ENCODE measurements at places on chromosomes 2 and 18.
A peak's percentile ranks its signal among the peaks of the same experiment; 100 is the strongest.

GRCh38 chr2:97999536-97999935 is 3.8 kb upstream of the TMEM131 start:
- no peak for DNase-seq

- no peak for DNase-seq
Observed at GRCh38 chr2:231278868-231279267, 80.4 kb downstream of the ARMC9 start.

- DNase-seq, result no peak
Observed at GRCh38 chr2:14517731-14518130, 114.8 kb upstream of the LRATD1 start.

GRCh38 chr18:3879114-3879835 is 429.3 kb downstream of the TGIF1 start:
- DNase-seq, result no peak

- DNase-seq, result no peak
Observed at GRCh38 chr2:85481818-85482777, 56.9 kb upstream of the MAT2A start.

- no peak for DNase-seq
Observed at GRCh38 chr18:63224630-63225029, 94.9 kb downstream of the BCL2 start.

GRCh38 chr2:239666053-239666854 is 265.4 kb upstream of the HDAC4 start:
- no peak for DNase-seq

GRCh38 chr18:62897153-62897552 is 181.8 kb downstream of the PHLPP1 start:
- DNase-seq, result no peak

GRCh38 chr18:36283448-36283847 is 14.1 kb upstream of the FHOD3 start:
- DNase-seq, result no peak

- peak; percentile 63 for DNase-seq
Observed at GRCh38 chr18:59861963-59862819, 37.6 kb upstream of the PMAIP1 start.

GRCh38 chr2:241986836-241987641 is 117.5 kb downstream of the RTP5 start:
- no peak for DNase-seq

DNA sequence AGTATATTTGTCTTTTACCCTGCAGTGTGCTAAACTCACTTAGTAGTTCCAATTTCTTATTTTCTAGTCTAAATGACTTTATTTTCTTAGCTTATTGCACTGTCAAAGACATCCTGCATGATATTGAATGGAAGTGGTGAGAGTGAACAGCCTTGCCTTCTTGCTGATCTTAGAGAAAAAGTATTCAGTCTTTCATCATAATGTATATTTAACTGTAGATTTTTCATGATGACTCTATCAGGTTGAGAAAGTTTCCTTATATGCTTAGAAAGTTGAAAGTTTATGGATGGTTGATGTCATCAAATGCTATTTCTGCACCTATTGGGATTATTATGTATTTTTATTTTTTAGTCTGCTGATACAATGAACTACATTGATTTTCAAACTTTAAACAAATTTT is 21.3 kb upstream of the COL3A1 start:
- no peak for DNase-seq

GRCh38 chr2:69026026-69026425 is 13.0 kb downstream of the ANTXR1 start:
- peak; percentile 69 for DNase-seq

- DNase-seq, result no peak
Observed at GRCh38 chr18:23570912-23571504, 15.3 kb downstream of the NPC1 start.

GRCh38 chr2:9156483-9156882 is 50.1 kb upstream of the ASAP2 start:
- no peak for DNase-seq

DNA sequence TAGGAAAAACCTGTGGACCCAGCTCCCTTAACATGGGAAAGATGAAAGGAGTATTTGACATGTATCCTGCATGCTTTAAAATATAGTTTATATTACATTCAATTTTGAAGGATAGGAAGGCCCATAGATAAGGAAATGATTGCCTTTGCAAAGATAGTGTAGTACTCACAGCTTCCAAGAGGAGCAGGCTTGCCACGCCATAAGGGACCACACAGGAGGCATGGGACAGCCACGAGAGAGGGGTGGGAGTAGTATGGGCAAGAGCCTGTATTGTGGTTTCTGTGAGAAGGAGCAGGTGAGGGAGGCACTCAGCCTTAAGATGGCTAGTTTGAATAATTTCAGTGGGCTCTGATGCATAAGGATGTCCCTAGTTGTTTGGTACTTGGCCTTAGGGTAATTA is 740.3 kb downstream of the SATB2 start:
- no peak for DNase-seq

GRCh38 chr2:106030287-106031268 is 163.5 kb downstream of the UXS1 start:
- DNase-seq, result no peak

DNA sequence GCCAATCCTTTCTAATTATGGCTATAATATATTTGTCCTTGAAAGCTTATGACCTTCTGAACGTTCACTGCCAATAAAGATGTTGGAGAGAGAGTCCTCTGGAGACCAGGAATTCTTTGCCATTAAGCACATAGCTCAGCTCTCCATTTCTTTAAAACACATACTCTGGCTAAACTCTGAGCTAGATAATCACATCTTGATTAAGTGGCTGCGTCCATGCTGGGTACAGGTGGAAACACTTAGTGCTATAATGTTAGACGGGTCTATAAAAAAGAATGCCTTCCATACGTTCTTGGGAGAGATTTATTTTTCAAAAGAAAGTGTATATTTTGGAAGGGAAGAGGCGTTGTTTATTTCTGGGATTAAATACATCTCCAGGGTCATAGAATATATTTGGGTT is 314.5 kb downstream of the LPIN1 start:
- DNase-seq, result no peak

GRCh38 chr2:14194233-14194632 is 438.3 kb upstream of the LRATD1 start:
- DNase-seq, result no peak

DNA sequence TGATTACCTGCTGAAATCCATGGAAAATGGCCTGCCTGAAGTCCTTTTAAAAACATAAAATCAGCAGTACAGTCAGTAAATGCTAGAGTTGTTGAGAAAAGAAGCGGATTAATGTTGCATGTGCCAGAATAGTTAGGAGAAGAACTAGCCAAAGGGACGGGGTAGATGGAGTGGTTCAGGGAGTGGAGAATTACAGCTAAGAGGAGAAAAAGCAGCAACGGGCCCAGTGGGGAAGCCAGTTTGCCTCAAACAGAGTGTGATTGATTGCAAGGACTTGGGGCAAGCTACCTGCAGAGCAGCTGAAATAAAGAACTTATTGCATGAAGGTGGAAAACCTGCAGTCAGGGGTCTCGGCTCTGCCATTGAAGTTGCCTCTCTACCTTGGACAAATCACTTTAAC is 79.1 kb downstream of the NRP2 start:
- DNase-seq, result no peak

Data from KBM-7 (cell line).